HT-29 (cell line): ENCODE measurements at places on chromosomes 2 and 18. TPM values are rescaled to one million over a fixed set of nuclear protein-coding genes. Genes with fewer than 3 reads are reported as not detected.

GRCh38 chr2:144402251-144402650 lies 117.7 kb downstream of the ZEB2 start:
- no peak for DNase-seq

DNA sequence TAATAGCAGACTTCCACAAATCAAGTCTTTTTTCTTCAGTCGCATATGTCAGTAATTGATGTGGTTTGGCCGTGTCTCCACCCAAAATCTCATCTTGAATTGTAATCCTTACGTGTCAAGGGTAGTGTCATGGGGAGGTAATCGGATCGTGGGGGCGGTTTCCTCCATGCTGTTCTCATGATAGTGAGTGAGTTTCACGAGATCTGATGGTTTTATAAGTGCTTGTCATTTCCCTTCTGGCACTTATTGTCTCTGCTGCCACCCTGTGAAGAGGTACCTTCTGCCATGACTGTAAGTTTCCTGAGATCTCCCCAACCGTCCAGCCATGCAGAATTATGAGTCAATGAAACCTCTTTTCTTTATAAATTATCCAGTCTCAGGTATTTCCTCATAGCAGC lies 478.8 kb downstream of the PTPRM start:
- DNase-seq = no peak

GRCh38 chr2:20447437-20448245 lies 767 bp downstream of the RHOB start:
- peak; percentile 63 for DNase-seq

GRCh38 chr2:205704127-205704741 lies 21.9 kb downstream of the NRP2 start:
- no peak for DNase-seq

DNA sequence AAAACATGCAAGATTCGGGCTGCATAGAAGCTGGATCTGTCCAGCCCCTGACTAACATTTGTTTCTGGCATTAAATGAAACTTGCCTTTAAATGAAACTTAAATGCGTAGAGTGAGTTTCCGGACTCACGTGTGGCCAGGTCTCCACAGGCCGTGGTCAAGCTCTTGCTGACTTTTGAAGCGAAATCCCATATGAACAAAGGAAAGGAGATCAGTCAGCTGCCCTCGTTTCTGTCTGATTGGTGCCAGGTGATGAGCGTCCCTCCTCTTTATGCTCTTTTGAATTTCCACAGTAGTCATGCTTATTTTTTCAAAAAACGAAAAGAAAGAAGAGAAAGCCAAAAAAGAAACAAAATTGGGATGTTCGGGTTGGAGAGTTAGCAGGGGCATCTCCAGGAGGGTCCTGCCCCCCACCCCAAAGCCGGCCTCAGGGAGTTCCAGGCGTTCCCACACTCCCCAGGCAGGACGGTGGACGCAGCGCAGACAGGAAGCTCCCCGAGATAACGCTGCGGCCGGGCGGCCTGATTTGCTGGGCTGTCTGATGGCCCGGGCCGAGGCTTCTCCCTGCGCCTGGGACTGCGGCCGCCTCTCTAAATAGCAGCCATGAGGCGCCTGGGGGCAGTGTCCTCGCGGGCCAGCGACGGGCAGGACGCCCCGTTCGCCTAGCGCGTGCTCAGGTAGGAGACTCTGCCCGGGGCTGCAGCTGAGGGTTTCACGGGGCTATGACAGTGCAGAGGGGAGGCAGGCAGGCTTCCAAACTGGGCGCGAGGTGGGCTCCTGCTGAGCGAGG lies at the start of gene COLEC11:
Gene COLEC11, plus strand, starts transcription at position 620 of the 789 bp plus-strand sequence. CDS start 9,229 bp downstream, outside the sequence.
- no peak for DNase-seq

- DNase-seq = peak; percentile 57
Observed at GRCh38 chr2:236352761-236353593, 88.8 kb upstream of the ASB18 start.

- DNase-seq = no peak
Observed at GRCh38 chr18:50629148-50629631, 69.3 kb downstream of the MAPK4 start.

DNA sequence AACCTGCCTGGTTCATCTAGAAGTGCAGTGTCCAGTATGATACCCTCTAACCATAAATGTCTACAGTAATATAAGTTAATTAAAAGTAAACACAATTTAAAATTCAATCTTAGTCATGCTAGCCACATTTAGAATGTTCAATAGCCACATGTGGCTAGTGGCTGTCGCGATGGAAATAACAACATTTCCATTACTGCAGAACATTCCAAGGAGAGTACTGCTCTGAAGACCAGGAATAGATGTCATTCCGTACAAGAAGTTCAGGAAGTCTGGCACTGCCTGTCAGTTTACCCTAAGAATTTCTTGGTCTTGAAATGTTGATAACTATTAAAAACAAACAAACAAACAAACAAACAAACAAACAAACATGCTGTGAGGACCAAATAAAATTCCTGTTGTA lies 17.2 kb downstream of the LANCL1 start:
- DNase-seq = no peak

DNA sequence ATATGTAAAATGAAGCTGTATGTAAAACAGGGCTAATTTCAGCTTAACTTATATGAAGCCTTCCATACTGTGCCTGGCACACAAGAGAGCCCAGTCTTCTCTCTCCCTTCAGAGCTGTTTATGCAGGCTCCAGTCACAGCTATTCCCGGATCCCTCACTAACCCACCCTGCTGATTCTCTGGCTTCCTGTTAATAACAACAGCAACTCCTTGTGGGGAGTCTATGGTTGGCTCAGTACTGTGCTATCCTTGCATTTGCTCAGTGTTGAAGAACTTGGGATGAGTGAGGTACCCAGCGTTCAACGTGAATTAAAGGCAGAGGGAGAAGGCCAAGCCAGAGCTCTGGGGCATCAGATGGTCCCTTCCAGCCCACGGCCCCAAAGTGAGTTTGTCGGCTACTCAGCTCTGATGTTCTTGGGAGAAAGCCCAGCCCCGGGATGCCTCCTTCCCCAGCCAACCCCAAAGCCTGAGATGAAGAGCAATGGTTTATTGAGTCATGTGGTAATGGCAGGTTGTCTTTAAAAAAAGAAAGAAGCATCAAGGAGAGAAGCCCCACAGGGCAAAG lies 43.2 kb downstream of the PSD4 start:
- DNase-seq = no peak

GRCh38 chr18:48572402-48573126 lies 33.7 kb downstream of the CTIF start:
- no peak for DNase-seq

DNA sequence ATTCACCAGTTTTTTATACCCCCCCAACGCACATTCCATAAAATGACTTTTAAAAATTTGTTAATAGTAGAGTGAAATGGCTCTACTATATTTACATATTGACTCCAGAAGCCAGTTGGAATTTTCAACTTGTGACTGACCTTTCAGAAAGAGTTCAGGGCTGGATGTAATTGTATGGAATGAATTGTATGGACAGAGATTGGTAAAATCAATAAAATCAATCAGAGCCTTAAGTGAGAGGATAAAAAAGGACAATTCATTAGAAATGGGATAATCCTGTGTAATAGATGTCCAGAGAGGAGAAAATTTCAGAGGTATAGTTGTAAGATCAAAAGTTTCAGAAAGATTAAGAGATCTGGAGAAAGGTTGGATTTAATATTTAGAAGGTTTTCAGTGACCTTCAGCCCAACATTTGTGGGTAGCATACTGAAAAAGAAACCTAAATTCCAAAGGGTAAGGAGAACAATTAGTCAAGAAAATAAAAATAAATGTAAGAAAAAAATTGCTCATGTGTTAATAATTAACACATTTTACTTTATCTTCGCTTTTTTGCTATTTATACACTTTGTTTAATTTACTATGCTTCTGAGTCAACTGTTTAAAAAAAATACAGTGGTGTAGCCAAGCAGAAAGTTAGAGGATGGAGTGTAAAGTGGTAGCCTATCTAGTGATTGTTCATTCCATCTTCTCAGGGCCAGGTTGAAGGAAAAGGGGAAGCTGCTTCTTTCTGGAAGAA lies 385.4 kb upstream of the TMEFF2 start:
- DNase-seq = no peak

- DNase-seq = no peak
Observed at GRCh38 chr18:63159590-63159989, 160.0 kb downstream of the BCL2 start.

- DNase-seq = no peak
Observed at GRCh38 chr2:80057956-80058355, 246.6 kb downstream of the LRRTM1 start.

The RAB27B gene
- total RNA-seq = 4.9 and 5.4 TPM in 2 replicates

GRCh38 chr18:3599861-3600260 lies 149.9 kb downstream of the TGIF1 start:
- DNase-seq = no peak

- no peak for DNase-seq
Observed at GRCh38 chr2:68115965-68116364, 41.7 kb upstream of the PNO1 start.

DNA sequence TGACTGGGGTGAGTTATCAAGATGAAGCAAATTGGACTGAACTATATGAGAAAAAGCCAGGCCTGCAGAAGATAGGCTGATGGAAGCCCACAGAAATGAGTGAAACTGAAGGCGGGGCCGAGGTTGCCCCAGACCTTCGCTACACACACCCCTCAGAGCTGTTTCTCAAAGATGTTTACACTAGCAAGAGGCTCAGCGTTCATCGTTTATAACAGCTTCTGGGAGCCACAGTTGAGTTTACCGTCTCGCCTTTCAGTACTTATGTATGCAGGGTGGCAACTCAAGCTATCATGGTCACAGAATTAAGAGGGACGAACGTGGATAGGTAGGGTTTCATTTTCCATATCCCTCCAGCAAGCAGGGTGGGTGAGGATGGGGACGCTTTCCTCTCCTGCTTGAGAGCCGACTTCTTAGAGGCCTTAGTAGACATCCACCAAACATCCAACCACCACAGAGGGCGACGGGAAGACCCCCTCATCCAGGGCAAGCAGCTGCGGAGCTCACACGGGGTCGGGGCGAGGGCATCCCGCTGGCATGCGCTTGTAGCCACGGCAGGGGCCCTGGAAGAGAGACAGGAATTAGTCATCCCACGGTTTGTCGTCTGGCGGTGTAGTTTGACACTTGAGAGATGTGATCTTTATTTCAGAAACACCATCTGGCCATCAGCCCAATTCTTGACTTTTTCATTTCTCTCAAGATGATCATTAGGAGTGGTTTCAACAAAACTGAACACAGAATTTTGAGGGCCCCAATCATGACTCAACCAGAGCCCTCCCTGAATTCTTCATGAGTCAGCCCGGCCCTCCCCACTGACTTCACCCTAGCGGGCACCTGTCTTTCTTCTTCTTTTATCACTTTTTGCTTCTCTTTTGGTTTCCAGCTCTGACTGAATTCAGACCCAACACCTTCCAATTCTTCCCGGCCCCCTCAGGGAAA lies 109.1 kb upstream of the CTDP1 start:
- no peak for DNase-seq

GRCh38 chr18:47121146-47121545 lies 29.2 kb downstream of the HDHD2 start:
- no peak for DNase-seq

The ASPRV1 gene
- 1.1 and 2.1 TPM in 2 replicates for total RNA-seq

The HRH4 gene
- total RNA-seq = not detected in 2 replicates

The SALL3 gene
- total RNA-seq = not detected in 2 replicates

GRCh38 chr2:22800412-22800811 lies 584.6 kb upstream of the KLHL29 start:
- DNase-seq = no peak

DNA sequence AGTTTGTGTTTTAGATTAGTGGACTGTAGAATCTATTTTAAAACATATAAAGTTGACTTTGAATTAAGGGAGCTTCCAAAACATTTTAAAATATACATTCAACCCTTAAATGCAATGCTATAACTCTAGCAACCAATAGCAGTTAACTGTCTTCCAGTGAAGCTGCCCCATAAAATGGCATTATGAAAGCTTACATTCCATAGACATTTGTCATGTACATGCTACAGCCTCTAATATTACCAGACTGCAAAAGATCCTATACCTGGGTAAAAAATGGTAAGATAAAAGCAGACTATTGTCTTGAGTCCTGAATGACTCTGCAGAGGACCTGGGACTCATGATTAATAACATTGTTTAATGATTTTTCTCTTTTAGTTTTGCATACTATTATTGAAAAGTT lies 489.4 kb downstream of the LRP1B start:
- DNase-seq = no peak

GRCh38 chr2:24623535-24623934 lies 132.5 kb downstream of the NCOA1 start:
- no peak for DNase-seq

GRCh38 chr2:167052825-167053224 lies 164.5 kb downstream of the XIRP2 start:
- no peak for DNase-seq

The DTNB gene
- total RNA-seq = 2.9 and 3.6 TPM in 2 replicates

DNA sequence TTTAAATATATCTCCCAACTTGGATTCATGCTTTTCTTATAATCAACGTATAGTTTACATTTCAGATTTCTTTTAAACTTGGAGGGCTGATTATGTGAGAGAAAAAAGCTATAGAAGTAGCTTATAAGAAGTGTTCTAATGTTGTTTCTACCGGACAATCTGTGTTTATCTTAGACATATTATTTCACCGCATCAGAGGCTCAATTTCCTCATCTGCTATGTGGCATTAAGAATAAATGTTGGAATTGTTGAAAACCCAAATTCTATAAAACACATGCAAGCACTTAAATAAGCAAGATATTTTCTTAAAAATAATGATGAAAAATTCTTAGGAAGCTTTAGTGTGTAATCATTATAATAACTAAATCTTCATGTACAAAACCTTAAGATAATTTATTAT lies 407.9 kb downstream of the HRH4 start:
- no peak for DNase-seq

DNA sequence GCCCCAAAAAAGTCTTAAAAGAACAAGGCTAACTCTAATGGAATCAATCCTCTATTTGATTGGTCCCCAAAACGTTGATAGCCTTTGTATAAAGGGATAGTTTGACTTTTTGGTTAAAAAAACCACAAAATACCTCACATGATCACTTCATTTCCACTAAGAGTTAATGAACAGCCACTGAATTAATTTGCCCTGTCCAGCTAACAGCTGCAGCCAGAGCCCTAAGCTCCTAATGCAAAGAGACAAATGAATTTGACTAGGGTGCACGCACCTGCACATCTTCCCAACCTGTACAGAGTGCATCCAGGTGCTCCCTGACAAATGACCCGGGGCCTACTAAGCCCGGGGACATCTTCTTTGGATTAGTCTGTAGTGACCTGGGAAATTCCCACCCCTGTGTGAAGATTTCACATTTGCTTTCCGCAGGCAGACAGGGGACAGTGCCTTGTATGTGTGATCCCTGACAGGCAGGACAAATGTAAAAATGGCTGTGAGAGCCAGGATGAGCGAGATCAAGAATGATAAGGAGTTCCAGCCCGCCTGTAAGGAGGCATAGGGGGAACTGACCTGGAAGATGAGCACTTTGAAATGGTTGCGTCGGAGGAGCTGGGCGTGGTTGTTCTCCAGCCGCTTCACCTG lies 893 bp downstream of the CAVIN2 start:
- DNase-seq = no peak

GRCh38 chr2:75632813-75633212 lies 13.8 kb upstream of the MRPL19 start:
- no peak for DNase-seq

- DNase-seq = no peak
Observed at GRCh38 chr2:166439078-166439477, 55.0 kb downstream of the SCN7A start.
